AG08396 (cell line): ENCODE measurements at places on chromosomes 3 and 15.

DNA sequence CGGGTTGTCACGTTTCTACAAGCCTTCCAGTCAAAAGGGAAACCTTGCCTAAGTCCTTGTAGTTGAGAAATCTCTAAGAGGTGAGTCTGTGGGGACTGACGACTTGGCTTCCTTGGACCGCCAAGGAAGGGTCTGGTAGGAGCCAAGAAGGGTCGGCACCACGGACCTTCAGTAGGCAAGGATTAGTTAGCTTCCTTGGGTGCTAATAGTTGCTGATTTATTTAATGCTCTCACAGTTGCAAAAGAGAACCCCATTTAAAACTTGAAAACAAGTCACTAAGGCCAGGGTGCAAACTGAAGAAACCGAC is 361 bp upstream of the LCMT2 start:
- no peak for DNase-seq

DNA sequence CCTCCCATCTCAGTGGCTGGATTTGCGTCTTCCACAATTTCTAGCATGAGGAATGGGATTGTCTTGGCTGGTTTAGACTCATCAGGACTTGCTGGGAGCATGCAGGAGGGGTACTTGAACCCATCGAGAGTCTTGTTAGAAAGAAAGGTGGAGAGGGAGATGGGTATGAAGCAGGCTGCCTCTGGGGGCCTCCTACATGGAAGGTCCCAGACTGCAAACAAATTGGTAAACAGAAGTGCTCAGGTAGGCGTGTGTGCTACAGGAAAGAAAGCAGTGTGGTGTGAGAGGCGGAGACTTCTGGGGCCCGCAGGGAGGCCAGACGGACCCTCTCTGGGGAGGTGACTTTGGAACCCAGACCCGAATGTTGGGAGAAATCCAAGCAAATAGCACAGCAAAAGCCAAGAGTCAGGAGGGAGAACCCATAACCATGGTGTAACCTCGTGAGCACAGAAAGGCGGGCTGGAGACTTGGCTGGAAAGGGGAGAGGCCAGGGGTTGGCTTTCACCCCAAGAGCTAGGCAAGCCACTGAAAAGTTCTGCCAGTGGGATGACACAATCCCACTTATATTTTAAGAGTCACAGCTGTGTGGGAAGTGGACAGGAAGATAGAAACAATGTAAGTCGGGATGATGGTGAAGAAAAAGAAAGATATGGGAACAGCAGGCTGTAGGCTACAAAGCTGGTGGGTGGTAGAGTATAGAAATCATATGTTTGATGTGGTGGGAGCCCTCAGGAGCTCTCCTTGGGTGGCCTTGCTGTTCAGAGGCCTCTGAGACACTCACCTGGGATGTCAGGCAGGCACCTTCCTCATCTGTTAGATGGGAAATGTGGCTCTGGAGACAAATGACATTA is 130.1 kb upstream of the PRR20G start:
- no peak for DNase-seq

DNA sequence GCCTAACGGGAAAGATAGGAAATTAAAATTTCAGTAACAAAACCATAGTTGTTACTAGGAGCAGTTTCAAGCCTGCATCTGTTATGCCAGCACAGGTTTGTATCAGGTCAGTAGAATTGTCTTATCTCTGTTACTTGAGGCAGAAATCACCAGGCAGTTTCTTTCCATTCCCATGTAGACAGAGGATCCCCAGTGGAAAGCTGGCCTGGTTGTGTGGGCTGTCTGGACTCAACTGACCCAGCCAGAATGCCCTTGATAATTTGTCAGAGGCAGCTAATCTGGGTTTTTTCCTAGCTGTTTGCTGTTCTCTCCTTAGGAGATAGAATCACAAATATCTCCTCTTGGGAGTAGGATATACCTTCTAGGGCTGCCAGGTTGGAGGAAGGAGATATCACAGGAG is 1044.7 kb downstream of the IGSF11 start:
- DNase-seq = no peak

- DNase-seq = no peak
Measured at GRCh38 chr15:70147178-70147760, 49.6 kb upstream of the TLE3 start.

GRCh38 chr3:115071166-115071565 is 75.9 kb downstream of the ZBTB20 start:
- no peak for DNase-seq

GRCh38 chr3:31521468-31521867 is 11.3 kb upstream of the STT3B start:
- DNase-seq = no peak

- DNase-seq = no peak
Measured at GRCh38 chr15:36331531-36332275, 247.7 kb upstream of the CDIN1 start.

- no peak for DNase-seq
Measured at GRCh38 chr3:50385754-50386153, 26.4 kb upstream of the TMEM115 start.

GRCh38 chr3:143127801-143128200 is 8.2 kb downstream of the CHST2 start:
- no peak for DNase-seq

DNA sequence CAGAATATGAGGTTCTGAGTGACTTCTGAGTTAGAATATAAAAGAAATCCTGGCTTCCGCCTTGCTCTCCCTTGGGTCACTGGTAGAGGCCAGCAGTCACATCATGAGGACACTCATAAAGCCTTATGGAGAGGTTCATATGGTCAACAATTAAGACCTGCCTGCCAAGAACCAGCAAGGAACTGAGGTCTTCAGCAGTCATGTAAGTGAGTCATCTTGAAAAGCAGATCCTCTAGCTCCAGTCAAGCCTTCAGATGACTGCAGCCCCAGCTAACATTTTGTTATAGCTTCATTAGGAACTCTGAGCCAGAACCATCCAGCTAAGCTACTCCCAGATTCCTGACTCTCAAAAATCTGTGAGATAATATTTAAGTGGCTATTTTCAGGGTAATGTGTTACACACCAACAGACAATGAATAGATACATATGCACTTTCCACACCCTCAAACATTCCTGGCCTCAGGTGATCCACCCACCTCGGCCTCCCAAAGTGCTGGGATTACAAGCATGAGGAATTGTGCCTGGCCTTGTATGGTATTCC is 447.2 kb downstream of the SHQ1 start:
- DNase-seq = no peak

DNA sequence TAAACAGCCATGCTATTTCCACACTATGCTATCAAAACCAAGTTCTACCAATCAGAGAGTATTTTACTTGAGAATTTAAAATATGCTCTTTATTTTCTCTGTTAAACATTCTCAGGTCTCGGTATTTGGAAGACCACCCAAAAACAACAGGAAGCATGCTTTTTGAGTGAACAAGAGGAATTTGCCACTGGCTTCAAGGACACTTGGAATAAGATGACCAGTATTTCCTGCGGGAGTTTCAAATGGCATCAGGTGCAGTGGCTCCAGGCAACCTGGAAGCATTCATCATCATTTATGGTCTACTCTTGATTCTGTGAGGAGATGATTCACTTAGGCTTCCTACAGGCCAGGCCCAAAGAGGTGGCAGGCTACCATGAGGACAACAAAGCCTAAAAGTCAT is 305.7 kb upstream of the ATP11B start:
- no peak for DNase-seq

GRCh38 chr3:150073031-150073430 is 102.3 kb upstream of the PFN2 start:
- no peak for DNase-seq

GRCh38 chr15:61047783-61048182 is 181.3 kb downstream of the RORA start:
- DNase-seq = no peak

DNA sequence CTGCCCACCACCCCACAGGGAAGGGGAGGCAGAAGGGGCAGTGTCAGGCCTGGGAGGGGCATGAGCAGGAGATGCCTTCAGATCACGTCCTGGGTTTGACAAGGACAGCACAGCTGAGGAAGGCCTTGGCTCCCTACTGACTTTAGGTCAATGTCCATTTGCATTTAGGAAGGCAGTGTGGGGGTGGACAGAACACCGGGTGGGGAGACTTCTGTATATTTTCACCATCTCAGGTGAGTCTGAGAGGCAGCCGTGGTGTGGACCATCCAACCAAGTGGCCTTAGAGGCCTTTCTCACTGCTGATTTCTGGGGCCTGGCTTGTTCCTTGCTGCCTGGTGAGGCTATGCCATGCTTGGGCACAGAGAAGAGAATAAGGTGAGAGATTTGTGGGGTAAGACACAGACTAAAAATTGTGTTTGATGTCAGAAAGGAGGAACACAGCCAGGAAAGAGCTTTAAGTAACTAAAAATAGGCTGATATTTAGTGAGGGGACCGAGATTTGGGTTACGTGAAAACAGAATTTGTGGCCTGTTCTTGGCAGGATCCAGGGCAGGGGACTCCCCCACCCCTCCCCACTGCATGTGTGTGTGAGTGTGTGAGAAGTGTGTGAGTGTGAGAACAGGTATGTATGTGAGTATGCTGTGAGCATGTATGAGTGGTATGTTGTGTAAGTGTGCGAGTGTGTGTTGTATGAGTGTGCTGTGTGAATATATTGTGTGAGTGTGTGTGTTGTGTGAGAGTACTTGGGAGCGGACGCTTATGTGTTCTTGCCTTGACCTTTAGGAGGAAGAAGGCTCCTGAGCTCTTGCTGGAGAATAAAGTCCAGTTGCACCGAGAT is 11.8 kb upstream of the PLA2G4E start:
- no peak for DNase-seq

GRCh38 chr3:29268651-29269050 is 12.2 kb upstream of the RBMS3 start:
- no peak for DNase-seq

DNA sequence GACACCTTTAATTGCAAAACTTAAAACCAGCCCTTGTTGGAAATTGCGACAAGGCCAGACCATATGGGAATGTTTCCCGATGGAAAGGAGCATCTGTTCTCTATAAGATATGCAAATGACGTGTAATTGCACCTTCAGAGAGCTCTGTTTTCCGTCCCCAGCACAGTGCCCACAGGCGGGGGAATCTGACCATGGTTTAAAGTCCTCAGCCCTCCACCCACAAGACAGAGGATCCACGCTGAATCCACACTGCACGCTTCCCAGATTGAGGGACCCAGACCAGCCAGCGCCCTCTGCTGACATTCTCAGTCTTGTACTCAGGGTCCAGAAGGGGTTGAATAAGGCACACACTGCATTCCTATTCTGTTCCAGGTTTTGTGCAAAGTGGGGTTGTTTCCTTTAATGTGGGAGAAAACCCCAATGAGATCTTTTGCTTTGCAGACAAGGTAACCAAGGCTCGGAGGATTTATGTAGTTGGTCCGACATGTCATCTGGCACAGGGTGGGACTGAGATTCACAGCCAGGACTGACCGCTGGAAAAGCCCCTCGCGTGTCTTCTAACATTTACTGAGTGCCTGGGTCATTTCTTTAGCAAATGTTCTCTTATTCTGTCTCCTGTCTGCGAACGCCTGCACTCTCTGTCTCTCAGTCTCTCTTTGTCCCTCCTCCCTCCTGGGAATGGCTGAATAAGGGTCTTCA is 36.8 kb upstream of the KLHL25 start:
- peak; percentile 72 for DNase-seq

- DNase-seq = no peak
Measured at GRCh38 chr15:56019819-56020486, 26.5 kb upstream of the NEDD4 start.

GRCh38 chr3:162777118-162777517 is 1280.5 kb downstream of the OTOL1 start:
- DNase-seq = no peak

GRCh38 chr3:160400702-160401150 is 1.3 kb downstream of the SMC4 start:
- DNase-seq = peak; percentile 27

DNA sequence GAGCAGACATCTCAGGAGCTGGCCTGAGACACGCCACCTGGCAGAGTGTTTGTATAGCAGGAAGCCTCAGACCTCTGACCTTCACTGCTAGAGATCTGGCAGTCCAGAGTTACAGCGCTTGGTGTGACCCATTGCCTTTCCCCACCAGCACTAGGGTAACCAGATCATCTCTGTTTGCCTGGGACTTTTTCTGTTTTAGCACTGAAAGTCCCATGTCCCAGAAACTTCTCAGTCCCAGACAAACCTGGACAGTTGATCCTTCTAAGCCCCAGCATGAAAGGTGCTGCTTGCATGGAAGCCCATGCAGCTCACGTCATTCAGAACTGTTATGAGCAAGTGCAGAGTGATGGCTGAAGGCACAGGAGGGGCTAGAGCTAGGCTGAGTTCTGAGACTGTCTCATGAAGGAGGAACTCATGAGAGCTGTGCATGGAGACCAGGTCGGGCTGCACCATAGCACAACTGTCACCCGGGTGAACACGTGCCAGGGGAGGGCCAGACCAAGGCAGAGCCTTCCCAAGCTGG is 18.2 kb upstream of the AHSG start:
- no peak for DNase-seq

GRCh38 chr3:16770792-16771191 is 114.0 kb upstream of the PLCL2 start:
- DNase-seq = no peak

DNA sequence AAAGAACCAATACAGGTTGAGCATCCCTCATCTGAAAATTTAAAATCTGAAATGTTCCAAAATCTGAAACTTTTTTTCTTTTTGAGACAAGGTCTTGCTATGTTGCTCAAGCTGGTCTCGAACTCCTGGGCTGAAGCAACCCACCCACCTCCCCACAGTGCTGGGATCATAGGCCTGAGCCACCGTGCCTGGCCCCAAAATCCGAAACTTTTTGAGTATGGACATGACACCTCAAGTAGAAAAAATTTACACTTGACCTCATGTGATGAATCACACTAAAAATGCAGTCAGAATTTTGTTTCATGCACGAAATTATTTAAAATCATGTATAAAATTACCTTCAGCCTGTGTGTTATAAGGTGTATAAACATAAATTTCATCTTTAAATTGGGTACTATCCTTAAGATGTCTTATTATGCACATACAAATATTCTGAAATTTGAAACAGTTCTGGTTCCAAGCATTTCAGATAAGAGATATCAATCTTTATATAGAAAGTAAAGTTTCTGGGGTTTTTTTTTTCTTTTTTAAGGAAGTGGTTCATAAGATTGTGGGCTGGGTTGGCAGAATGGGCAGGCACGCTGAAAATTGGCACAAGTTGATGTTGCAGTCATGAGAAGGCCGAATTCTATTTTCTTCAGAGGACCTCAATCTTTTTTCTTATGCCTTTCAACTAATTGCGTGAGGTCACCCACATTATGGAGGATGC is 72.5 kb downstream of the SPRED1 start:
- no peak for DNase-seq

DNA sequence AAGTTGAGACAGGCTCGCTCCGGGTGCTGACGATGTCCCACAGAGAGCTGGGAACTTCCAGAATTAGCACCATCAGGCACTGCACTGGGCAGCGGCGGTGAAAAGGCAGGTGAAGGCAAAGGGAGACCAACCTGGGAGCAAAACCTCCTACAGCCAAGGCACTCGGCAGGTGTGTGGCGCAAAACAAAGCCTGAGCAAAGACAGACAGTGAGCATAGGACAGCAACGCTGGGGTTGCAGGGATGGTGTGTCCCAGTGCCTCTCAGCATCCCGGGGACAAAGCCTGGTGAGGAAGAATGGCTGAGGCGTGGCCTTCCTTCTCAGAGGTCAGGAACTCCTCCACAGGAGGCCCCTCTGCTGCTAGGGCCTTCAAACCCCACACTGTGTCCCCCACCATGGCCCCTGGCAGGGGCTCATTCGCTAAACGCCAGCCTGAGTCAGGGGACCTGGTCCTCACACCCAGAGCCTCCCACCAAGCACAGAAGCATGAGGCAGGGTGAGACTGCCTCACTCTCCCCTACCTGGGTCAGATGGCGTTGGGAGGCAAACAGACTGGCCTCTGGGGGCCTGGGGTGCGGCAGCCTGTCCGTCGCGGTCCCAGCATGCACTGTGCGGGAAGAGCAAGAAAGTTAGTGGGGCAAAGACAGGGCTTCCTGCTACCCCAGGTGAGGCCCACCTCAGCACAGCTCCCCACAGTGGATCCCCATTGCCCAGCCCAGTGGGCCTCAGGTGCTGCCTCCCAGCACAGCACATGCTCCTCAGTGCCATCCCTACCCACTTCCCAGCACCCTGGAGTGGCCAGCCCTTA is 44.1 kb upstream of the LINGO1 start:
- DNase-seq = no peak
